ENCODE measurements at places on chromosomes 2 and 18. TPM values are rescaled to one million over a fixed set of nuclear protein-coding genes. Genes with fewer than 3 reads are reported as not detected.

DNA sequence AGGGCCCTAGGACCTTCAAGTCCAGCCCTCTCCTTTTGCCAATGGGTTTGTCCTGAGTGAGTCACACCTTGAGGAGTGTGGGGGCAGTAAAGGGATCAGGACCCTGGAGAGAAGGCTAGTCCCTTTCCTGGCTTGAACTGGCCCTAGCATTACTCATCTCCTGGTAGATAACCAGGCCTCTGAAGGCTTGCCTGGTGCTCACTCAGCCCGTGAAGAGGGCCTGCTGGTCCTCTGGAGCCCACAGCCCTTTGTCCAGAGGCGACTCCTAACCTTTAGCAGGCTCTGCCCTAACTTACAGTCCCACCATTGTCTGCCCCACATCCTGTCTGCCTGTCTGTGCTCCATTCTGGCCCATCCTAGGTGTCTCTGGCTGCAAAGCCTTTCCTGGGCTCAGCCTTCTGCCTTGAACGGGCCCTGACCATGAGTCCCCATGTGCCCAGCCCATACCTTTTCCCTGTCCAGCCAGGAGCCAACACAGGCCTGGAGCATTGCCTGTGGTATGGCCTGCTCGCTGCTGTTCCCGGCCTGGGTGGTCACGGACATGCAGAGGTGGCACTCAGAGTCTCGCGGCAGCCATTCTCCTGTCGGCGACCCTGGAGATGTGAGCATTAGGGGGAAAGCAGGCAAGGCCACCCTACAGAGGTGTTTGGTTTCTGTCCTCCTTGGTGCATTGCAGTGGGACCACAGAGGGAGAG is 5.0 kb downstream of the SFTPB start:
- no peak for DNase-seq

GRCh38 chr18:58544616-58545337 is 84.1 kb downstream of the ALPK2 start:
- no peak for DNase-seq

The SULT1C4 gene
- total RNA-seq: 2.1 TPM

The RFTN2 gene
- total RNA-seq: 1.0 TPM

DNA sequence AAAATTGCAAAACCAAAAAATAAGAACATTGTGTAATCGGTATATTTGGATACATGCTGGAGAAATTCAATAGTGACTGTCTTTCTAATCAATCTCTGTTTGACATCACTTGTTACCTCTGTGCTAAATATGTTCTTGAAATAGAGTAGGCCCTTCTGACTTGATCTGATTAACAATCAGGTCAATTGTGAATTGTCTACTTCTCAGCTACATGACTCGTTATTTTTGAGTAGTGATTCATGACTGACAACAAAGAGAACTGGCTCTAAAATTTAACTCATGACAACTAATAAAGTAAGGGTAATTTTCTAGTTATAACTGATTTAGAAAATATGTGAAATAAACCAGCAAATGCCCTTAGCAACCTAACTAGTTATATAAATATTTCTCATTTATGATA is 312.1 kb downstream of the TMX3 start:
- DNase-seq: no peak

- DNase-seq: no peak
These were observed 10.7 kb downstream of the BAZ2B start for GRCh38 chr2:159605441-159606178.

The MRPS5 gene
- total RNA-seq: 57.8 TPM

- DNase-seq: no peak
These were observed 126.3 kb downstream of the ALPK2 start for GRCh38 chr18:58502628-58503027.

The MIB1 gene
- total RNA-seq: 56.7 TPM

GRCh38 chr18:21264651-21265050 is 22.6 kb downstream of the GREB1L start:
- peak; percentile 60 for DNase-seq

DNA sequence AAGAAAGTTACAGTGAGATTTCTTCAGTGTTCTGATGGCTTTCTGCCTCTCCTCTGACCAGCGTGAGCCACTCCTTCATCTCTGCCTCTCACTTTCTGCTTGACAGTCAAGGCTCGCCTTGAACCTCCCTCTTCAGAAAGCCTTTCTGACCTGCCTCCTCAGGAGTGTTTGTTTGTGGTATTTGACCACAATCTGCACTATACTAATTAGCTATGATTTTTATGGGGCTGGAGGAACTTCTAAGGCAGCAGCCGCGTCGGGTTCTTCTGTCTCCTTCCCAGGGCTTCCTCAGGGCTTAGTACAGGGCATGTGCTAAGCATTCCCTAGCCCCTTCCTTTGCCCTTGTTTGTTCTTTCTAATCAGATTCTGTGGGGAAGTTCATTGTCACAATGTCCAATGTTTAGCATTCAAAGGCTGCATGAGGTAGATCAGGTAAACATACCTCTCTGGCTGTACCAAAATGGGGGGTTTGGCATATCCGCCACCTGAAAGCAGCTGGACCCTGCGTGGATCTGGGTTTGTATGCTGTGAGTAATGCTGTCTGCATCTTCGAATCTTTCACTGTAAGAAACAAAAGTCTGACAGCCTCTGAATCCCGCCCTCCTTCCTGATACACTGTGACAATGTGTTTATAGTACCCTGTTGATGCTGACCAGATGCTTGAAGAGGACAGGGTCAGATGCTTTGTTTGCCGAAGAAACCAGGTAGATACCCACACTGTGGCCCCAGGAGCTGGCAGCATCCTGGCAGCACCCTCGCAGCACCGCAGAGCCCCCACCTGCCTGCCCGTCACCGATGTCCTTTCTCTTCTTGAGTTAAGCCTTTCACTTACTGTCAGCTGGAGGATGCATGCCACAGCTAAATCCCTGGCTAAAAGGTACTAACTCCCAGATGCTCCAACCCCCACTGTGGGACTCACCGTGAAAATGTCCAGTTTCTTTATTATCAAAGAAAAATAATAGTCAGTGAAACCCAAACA is 260.8 kb upstream of the HDAC4 start:
- DNase-seq: no peak

DNA sequence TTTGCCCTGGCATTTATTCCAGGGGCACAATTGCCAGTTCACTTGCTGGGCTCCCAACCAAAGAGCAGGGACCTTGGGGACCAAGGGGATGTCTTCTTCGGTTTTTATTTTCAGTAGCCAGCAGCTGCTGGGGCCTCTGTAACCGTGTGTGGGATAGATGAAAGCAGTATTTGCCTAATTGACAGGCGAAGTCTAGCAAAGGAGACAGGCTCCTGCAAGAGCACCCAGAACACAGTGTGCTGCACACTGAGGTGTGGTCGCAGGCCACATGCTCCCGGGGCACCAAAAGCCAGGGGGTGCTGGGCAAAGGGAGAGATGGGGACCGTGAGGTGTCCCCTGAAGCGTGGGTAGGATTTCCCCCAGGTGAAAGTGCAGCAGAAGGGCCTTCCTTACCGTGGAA is 5.3 kb downstream of the SAG start:
- DNase-seq: no peak

- peak; percentile 61 for DNase-seq
These were observed 65.5 kb downstream of the NEB start for GRCh38 chr2:151668737-151669136.

DNA sequence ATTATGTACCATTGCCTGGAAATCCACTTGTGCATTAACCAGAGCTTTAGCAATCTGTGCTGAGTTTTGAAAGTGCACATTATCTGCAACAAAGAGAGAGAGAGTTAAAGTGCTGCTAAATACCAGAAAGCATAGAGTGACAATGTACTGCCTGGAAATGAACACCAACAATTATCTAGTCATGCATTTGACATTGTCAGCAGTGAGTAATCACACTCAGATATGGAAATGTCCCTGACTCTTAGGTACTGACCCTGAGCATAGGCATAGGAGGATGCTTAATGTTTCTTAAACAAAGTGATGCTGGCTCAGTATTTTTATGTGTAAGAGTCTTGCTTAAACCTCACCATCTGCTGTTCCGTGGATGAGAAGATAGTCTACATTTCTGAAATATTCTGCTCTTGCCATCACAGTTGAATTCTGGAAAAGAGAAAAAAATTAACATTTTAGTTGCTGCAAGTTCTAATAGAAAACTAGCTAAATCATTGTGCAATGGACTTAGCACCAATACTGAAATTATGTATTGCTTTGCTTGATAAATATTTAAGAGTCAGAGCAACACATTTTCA is 20.8 kb upstream of the GCG start:
- no peak for DNase-seq

The UPP2 gene
- not detected for total RNA-seq

DNA sequence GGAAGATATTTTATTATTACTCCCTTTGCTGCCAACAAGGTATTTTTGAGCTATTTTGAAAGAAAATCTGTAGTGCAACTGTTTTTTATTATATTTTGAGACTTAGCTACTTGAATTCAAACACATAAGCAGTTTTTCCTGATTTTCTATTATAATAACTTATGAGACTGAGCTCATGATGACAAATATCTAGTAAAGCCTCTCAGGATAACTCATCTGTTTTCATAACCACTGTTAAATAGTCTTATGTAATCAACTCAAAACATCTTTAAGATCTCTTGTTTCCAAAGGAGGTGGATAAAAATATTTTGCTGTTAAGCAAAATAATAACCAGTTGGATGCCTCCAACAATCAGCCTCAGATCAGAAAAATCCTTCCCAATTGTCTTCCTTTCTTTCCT is 21.9 kb upstream of the PPP1CB start:
- DNase-seq: no peak

The EDAR gene
- not detected for total RNA-seq

The AAMP gene
- total RNA-seq: 203 TPM

DNA sequence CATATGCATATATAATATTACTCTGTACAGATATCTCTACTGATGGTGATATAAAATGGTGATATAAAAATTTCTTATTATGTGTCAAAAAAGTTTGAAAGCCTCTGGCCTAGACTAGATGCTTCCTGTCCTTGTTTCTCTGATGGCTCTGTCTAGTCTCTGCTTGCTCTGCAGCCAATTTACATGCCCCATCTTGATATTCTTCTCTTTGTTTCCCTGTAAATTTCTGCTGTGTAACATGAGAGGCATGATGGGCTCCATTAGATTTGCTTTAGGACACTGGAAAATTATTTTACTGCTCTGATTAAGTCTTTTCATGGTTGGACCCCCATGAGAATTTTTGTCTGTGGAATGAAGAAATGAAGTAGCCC is 24.3 kb downstream of the BABAM2 start:
- no peak for DNase-seq

DNA sequence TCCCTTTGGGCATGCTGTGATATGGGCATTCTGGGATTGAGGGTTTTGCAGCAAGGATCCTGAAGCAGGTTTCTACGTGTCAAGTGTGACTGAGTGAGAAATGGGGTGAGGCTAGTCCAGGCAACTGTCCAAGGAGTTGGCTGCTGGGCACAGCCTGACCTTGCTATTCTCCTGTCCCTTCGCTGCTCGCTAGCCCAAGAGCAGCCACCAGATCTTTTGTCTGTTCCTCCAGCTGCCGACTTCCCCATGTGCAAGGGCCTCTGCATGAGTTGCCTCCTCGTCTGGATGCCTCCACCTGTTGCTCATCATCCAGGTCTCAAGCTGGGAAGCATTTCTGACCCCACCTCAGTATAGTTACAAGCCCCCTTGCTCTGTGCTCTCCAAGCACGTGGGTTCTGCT is 71.1 kb downstream of the DYSF start:
- DNase-seq: no peak

The PLB1 gene
- not detected for total RNA-seq

The MC5R gene
- total RNA-seq: not detected

- DNase-seq: no peak
These were observed 939.5 kb downstream of the ERBB4 start for GRCh38 chr2:211599146-211599545.

DNA sequence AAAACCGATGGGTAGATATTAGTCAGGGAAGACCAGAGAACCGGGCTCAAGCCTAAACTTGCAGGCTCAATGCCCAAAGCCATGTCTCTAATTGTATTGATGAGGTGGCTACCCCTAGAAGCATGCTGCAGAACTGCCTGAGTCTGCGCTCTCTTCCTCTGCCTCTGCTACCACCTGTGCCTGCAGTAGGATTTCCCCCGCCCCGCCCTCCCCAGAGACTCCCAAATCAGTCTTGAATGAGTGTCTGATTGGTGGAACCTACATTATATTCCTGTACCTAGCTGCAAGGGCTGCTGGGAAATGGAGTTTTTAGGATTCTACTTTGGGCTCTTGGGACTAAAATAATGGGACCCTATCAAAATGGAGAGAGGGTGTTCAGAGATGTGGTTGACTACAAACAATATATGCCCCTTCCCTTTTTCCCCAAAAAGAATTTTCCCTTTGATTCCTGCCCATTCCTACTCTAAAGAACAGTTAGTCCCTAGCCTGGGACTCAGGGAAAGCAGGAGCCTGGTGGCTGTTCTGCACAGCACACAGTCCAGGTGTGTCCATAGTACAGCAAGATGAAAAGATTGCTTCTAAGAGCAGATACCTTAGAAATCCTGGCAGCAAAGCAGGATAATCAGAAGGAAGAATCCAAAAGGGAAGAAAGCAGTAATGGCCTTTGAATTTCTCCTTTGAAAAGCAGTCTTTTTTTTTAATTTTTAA is 12.5 kb downstream of the GRP start:
- DNase-seq: peak; percentile 80

GRCh38 chr18:56651771-56652092 is 573 bp downstream of the WDR7 start:
- DNase-seq: no peak

DNA sequence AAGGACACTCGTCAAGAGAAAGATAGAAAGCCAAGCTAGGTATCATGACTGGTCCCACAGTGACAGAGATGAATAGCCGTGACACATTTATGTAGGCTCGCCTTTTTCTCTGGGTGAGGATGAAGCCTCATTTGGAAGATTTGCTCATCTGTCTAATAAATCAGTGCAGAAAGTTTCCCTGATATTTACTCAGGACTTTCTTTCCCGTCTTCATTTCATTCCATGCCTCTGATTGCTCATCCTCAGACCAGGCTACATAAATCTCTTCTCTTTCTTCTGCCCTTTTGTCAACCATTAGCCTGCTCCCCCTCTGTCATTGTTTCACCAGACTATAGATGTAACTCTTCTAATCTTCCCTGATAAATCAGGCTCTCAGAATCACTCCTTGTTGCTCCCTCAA is 361.8 kb upstream of the MEIS1 start:
- no peak for DNase-seq

- DNase-seq: no peak
These were observed 464.0 kb downstream of the FBXO15 start for GRCh38 chr18:73683409-73684238.

DNA sequence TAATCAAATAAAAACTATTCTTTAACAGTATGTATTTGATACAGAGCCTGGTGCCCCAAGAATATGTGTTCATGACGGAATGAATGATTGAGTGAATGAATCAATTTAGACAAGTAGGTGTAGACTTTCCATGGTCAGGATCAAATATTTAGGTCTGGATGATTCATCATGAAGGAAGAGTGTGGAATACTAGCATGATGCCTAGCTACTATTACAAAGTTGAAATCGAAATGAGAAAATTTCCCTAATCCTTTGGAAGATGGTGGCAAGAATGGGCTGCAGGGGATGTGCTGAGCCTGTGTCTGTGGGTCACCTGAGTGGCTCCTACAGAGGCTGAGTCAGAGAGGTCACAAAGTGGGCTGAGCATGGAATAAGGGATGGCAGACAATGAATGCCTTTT is 3.1 kb upstream of the MALT1 start:
- DNase-seq: no peak

The ACADL gene
- total RNA-seq: 0.39 TPM
